ENCODE measurements at places on chromosomes 5 and 9.

DNA sequence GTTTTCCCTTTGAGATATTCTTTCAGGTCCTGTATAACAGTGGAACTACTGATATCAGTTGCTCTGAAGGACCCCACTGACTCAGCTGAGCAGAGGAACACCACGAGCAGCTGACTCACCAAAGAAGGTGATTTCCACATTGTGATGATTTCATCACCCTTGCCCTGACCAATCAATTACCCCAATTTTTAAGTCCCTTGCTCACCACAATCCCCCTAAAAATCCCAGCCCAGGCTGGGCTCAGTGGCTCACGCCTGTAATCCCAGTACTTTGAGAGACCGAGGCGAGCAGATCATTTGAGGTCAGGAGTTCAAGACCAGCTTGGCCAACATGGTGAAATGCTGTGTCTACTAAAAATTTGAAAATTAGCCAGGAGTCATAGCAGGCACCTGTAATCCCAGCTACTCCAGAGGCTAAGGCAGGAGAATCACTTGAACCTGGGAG, 125.3 kb upstream of the ABCA1 start:
- DNase-seq: no peak

DNA sequence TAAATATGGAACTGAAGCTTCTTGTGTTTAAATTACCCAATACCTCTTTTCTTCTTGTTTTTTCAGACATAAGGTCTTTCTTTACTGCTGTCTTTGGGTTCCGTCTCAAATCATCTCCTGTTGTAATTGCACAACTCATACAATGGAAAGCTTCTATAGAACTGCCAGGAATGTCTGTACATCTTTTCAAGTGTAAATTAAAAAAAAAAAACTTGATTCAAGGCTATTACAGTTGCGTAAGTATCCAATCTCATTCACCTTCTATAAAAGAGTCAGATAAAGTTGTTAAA, 243.5 kb downstream of the ICE1 start:
- DNase-seq: no peak

DNA sequence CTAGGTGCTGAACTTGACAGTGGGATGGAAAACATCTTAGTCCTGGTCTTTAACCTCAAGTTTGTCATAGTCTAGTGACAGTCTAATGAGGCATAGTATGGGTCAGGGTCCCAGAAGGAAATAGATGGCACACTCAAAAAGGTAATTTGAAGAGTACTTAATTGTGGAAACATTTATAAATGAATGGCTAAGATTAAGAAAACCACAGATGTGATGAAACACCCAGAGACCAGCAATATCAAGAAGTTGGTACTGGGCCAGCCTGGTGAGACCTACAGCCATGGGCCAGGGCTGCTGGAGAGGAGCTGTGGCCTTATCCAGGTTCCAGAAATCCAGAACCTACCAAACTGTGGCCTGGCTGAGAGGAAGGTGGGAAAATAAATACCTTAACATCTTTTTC, 93.5 kb upstream of the ATG10 start:
- no peak for DNase-seq

- peak; percentile 34 for DNase-seq
These were observed 10.5 kb downstream of the OR1K1 start for GRCh38 chr9:122810306-122810946.

DNA sequence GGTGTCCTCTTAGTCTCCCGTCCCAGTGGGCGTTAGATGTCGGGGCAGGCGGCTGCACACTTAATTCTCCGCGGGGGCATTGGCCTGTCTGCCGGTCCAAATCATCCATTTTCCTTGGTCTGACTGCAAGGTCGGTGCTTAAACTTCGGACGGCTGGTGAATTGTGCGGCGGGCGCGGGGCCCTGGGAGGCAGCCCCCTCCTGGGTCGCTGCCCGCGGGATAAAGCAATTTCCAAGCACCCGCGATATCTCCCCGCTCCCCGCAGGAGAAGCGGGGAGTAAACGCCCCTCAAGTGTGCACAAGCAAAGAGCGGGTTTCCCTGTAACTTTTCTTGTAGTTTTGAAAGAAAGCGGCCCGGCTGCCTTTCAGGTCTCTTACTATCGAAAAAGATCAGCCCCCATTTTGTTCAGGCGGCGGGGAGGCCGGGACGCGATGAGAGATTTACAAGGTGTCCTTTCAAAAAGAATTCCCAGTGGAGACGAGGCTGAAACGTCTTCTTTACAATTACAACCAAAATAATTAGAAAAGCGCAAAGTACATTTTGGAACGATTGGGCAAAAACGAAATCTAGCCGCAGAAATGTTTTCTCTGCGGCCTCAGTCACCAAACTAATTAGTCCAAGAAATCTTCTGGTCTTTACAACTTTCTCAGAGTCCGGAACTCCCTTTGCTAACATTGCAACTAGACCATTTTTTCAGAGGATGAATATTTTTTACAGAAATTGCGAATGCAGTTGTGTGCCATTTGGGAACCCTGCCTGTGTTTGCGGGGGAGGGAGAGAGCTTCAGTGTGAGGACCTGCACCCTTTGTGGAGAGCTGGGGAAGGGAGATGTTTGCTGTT, 1.8 kb downstream of the IRX1 start:
- no peak for DNase-seq

DNA sequence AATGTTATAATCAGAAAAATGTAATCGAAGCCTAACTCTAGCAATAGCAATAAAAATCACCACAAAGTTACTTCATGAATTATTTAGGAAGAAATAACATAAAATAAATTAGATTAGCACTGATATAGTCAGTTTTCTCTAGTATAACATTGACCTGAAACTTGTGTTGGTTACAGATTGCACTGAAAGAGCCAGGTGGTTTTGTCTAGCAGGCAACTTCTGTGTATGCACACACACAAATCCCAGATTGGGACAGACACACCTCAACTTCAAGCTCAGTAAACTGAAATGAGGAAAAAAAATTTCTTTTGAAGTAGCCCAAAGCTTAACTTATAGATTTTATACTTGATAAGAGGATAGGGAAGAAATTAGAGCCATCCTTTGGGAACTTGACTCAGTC, 129.3 kb downstream of the EFNA5 start:
- no peak for DNase-seq

DNA sequence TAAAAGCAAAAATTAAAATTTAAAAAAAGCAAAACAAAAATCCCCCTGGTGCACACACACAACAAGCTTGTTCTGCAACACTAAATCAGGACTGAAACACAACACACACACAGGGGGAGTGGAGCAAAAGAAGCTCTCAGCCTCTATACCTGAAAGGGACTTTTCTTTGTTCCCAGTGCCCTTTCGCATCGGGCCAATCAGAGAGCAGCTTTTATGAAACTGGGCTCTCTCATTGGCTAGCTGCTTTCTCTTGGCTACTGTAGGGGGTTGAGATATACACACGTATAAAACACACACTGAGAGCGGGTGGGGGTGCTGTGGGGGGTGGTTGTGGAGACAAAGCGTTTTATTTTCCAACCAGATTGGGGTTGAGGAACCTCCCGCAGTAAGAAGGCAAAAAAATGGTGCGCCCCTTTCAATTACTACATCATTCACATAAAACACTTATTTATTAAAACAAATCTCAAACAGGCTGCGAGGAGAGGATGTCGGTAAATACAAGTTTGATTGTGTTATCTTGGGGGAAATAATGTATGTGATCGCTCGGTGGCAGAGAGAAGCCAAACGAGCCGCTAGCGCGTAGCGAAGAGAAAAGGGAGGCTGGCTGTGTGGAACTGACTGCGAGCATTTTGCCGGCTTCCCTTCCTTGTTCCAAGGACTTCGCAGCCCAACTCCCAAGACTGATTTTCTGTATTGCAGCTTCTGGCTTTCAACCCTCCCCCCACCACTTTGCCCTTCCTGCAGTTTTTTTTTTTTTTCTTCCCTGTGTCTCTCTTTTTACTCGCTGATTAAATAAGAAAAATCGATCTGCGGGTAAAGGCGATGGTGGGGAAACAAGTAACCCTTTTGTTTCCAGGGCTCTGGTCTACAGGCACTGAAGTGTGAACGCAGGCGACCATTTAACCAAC, 2.5 kb upstream of the ZNF608 start:
- DNase-seq: no peak

GRCh38 chr5:6158974-6159831, 219.1 kb downstream of the MED10 start:
- no peak for DNase-seq

- DNase-seq: no peak
These were observed 3.9 kb upstream of the FBP1 start for GRCh38 chr9:94643176-94643575.

- DNase-seq: no peak
These were observed 100.0 kb downstream of the NLN start for GRCh38 chr5:65821966-65822365.

DNA sequence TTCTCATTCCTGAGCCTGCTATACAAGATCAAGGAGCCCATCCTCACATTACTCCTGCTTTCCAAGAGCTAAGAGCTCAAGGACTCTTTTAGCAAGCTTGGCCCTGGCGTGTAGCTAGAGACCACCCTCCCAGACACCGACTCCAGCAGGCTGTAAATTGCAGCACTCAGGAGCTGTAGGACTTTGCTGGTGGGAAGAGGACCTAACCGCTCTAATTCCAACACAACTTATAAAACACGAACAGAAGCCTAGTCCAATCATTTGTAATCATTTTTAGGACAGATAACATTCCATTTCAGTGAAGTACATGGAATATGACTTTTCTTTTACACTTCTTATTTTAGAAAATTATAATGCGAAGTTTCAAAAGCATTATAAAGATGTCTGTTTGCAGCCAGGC, 219.9 kb downstream of the NXNL2 start:
- no peak for DNase-seq

DNA sequence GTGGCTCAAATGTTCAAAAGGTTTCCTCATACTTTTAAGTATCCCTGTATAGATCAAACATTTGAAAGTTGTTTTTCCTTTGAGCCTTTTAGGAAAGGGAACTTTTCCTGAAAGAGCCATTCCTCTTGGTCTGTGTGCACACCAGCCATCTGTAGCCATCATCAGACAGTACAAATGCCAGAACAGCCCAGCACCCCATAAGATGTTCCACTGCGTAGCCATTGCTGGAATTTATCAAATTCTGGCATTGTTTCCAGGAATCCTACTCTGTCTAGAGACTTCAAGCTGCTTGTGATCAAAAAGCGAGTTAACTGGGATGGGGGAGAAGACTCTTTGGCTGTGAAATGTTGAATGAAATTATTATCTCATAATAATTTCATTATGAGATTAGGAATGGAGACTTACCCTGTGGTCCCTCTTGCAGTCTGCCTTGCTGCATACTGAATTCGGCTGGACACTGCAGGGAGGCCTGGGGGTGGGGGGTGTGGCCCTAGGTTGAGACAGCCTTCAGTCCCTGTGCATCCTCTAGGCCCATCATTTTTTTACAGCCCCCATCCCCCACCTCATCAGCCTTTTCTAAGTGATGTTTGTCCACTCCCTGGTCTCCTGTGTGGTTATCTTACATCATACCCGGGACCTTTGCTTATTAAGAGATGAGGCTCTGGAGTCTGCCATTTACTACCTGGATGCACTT, 99.8 kb downstream of the RALGPS1 start:
- no peak for DNase-seq
